ENCODE measurements at places on chromosomes 13 and 19. TPM values are rescaled to one million over a fixed set of nuclear protein-coding genes. Genes with fewer than 3 reads are reported as not detected.

ZNF835 gene
- not detected for total RNA-seq

TUBA3C gene
- not detected for total RNA-seq

POU2F2 gene
- total RNA-seq = 0.47 TPM

WDR87 gene
- not detected for total RNA-seq

SEMA6B gene
- 6.0 TPM for total RNA-seq

ZNF350 gene
- 4.7 TPM for total RNA-seq

KDM4B gene
- total RNA-seq = 8.3 TPM

SOX1 gene
- not detected for total RNA-seq

DLL3 gene
- 10.3 TPM for total RNA-seq

CEACAM20 gene
- total RNA-seq = 0.08 TPM

USHBP1 gene
- total RNA-seq = not detected

STARD13 gene
- total RNA-seq = 3.8 TPM

CA11 gene
- 11.1 TPM for total RNA-seq

FAM83E gene
- 0.07 TPM for total RNA-seq

PTPRH gene
- total RNA-seq = 5.3 TPM

TRAPPC5 gene
- 109 TPM for total RNA-seq

SERPINE3 gene
- not detected for total RNA-seq

KPTN gene
- total RNA-seq = 15.9 TPM

ZNF285 gene
- total RNA-seq = 2.1 TPM

CYP4F22 gene
- total RNA-seq = 0.08 TPM

U2AF1L4 gene
- total RNA-seq = 28.4 TPM

SIAH3 gene
- total RNA-seq = not detected

FFAR2 gene
- not detected for total RNA-seq

ZNF787 gene
- 52.9 TPM for total RNA-seq

FUT3 gene
- 0.06 TPM for total RNA-seq

ZNF888 gene
- not detected for total RNA-seq

OR4F17 gene
- not detected for total RNA-seq

BICRA gene
- 13.6 TPM for total RNA-seq

SHISA2 gene
- total RNA-seq = not detected

IL11 gene
- 53.6 TPM for total RNA-seq

CD33 gene
- total RNA-seq = not detected

IRS2 gene
- 27.2 TPM for total RNA-seq

IGSF23 gene
- total RNA-seq = 0.31 TPM

PROZ gene
- total RNA-seq = not detected

PSG1 gene
- total RNA-seq = 0.27 TPM

MARCHF2 gene
- 15.6 TPM for total RNA-seq

TNFRSF19 gene
- 3.2 TPM for total RNA-seq

ZNF865 gene
- 13.1 TPM for total RNA-seq

NXNL1 gene
- total RNA-seq = not detected

CD79A gene
- total RNA-seq = 1.3 TPM

CEACAM16 gene
- 0.24 TPM for total RNA-seq

ZNF234 gene
- total RNA-seq = 2.7 TPM

ENOX1 gene
- 0.74 TPM for total RNA-seq

C5AR2 gene
- 2.7 TPM for total RNA-seq

ZNF266 gene
- 4.2 TPM for total RNA-seq

ZNF813 gene
- total RNA-seq = 0.23 TPM

KIR2DL3 gene
- total RNA-seq = not detected

KCTD15 gene
- 65.7 TPM for total RNA-seq

ZNF534 gene
- not detected for total RNA-seq

ANKLE1 gene
- total RNA-seq = 0.28 TPM

SNAPC2 gene
- total RNA-seq = 30.8 TPM

SPATA13 gene
- 5.7 TPM for total RNA-seq

CPB2 gene
- total RNA-seq = not detected

TMPRSS9 gene
- not detected for total RNA-seq
